ENCODE measurements at places on chromosomes 12 and 14.

- no peak for DNase-seq
Measured at GRCh38 chr14:56027916-56028712, 90.1 kb upstream of the PELI2 start.

DNA sequence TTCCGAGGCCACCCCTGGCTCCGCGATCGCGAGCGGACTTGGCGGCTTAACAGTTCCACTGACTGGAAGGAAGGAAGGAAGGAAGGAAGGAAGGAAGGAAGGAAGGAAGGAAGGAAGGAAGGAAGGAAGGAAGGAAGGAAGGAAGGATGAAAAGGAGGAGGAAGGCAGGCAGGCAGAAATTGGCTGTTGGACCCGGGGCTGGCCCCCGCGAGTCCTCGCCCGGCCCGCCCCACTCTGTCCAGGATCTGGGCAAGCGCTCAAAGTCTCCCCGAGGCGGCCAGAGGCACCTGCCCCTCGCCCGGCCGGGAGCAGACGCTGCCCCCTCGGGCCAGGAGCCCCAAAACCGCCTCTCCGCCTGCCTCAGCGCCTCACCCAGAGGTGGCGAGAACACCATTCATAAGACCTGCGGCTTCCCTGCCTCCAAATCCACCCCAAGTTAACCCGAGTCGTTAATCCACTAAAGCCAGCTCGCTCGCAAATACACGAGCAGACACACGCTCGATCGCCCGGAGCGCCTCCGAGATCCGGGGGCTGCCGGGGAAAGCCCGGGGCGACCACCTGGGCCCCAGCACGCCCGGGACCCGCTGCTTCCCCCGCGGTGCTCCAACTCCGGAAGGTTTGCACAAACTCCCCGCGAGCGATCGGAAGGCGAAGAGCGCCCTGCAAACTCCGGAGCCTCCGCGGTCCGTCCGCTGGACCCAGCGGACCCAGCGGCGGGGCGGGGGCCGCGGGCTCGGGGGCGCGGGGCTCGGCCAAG lies 844 bp downstream of the DPF3 start:
- DNase-seq = peak; percentile 59

DNA sequence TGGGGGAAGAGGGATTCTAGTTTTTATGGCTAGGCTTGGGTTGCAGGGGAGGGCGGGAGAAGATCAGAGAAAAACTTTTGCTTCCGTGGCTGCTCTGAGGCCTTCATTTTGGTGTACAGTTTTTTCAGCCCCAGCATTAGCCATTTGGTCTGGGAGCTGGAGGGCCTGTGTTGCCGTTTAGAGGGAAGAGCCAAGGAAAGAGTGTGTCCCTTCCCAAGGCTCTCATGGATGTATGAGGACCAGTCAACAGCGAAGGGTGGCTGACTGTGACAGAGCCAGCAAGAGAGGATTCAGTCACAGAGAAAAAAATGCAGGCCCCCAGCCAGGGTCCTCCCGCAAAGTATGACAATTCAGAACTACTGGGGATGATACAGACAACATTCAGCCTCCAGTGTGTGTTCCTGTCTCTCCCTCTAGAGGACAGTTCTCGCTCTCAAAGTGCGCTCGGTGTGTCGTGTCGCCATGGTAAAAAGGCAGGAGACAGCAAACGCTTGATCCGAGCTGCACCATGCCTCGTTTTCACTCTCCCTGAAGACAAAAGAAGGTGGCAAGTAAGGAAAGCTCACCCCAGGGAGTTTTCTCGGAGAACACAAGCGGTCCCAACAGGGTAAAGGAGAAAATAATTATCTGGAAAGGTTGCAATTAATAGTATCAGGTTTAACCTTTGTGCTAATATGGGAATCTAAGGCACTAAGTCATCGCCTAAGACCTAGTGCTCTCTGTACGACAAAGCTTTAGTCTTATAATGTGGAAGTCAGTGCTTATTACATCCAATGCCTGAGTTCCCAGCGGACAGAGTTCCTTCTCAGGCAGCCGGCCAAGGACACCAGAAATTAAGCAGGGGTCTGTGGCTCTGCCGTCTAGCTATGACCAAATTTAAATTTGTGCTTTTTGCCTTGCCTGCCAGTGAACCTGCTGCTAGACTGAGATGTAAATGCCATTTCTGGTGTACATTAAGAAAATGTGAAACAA lies 157.3 kb upstream of the PLXNC1 start:
- DNase-seq = peak; percentile 67

- peak; percentile 65 for DNase-seq
Measured at GRCh38 chr12:91877022-91877421, 268.6 kb downstream of the BTG1 start.

DNA sequence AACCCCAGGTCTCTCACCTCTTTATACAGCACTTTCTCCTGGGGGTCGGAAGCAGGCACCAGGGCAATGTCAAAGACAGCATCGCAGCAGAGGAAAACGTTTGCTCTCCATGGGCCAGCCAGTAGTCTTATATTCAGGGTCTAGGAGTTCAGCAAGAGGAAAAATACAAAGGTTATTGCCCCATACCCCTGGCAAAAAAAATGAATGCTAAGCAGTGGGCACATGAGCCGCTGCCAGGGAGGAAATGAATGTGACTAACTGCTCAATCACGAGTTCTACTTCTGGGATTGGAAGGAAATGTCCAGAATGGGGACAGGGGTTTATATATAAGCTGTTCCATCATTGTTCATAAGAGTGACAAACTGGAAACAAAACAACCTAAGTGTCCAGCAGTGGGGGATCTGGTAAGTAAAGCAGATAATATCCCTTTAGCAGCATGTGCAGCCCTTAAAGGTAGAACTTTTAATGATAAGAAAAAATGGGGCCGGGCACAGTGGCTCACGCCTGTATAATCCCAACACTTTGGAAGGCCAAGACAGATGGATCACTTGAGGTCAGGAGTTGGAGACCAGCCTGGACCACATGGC lies 53.8 kb downstream of the PHETA1 start:
- DNase-seq = no peak

- DNase-seq = no peak
Measured at GRCh38 chr14:54109521-54110120, 153.0 kb upstream of the BMP4 start.

DNA sequence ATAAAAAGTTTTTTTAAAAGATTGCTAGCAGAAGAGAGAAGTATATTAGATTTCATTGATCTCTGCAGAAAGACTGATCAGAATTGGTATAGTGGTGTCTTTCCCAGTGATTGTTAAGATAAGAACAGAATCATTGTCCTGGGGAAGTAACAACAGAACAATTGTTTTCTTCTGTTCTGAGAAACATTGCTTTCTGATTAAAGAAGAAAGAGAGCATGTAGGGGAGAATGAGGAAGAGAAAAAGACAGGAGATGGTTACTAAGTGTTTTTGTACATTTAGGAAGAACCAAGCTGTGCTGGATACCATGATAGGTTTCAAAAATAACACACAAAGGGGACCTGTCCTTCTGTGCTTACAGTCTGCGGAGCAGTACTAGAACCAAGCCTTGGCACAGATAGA lies 5.0 kb downstream of the USP30 start:
- no peak for DNase-seq

DNA sequence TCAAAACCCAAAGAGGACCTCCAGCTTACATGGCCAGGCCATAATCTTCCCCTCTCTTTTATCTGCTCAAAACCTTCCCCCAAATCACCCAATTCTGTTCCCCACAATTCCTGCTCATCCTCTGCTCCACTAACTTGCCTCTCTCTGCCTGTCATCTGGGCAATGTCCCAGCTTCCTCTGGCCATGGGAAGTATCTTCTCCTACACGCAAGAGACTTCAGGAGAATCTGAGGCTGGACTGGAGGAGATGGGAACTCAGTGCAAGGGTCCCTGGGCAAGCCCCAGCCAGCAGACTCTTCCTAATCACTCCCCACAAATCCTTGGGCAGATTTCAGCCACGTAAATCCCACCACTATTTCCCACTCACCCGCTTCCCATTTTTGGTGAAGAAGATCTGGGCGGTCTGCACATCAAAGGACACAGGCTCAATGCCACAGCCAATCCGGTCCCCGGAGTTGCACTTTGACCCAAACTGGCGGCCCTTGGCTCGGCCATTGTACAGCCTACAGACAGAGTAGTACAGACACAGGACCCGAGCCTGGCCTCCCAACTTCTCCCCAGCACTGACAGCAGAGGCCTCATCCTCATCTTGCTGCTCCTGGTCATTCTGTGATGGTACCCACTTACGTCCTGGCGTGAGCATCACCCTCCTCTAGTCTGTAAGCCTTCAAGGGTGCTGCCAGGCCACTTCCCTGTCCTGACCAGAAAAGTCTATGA lies 4.7 kb downstream of the SPRYD3 start:
- DNase-seq = no peak

DNA sequence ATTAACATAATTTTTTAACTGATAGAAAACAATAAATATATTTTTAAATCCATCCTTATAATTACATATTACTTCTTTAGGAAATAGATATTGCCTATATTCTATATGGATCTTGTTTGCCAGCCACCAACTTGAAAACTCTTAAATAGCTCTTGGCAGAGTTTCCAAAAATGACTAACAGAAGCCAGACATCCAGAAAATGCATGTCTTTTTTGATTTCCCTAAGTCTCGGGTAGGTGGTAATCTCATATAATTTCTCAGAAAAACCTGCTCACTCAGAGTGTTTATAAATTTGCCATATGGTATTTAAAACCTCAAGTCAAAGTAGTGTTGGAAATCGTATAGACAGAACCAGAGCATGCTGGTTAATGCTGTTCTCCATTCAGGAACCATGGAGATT lies 360.4 kb upstream of the FOXG1 start:
- DNase-seq = no peak

DNA sequence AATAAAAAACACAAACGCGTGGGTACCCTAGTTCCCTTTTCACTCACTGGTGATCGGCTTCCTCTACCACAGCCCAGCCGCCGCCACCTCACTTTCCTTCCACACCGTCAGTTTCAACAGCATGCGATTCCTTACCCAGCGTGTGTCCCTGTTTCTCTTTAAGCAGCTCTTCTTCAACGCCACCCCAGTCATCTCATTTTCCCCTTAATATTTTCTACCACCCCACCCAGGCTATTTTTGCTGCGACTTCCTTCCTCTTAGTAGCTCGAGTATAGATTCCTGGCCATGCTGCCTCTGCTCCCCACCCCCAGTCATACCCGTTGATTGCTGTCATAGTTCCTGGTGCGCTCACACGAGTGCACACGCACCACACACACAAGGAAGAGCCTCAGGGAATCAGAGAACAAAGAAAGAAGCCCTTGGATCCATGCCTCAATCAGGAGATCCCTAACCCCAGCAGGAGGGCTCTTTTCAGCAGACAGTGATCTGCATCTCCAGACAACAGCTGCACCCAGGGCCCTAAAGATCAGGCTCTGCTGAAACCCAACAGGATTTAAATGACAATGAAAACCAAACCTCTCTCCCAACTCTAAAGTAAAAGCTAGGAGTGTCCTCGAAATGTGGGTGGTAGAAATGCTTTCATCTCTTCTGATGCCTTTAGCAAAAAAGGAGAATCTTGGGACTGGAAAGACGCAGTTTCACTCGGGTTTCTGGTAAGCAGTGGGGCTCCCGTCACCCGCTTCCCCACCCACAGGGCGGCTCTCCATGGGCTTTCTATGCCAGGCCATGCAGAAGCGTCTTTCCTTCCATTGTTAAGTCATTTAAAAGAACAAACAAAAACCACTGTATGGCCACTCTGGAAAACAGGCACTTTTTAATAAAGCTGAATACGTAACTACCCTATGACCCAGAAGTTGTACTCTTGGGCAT lies 23.8 kb downstream of the VPS37B start:
- DNase-seq = peak; percentile 91

DNA sequence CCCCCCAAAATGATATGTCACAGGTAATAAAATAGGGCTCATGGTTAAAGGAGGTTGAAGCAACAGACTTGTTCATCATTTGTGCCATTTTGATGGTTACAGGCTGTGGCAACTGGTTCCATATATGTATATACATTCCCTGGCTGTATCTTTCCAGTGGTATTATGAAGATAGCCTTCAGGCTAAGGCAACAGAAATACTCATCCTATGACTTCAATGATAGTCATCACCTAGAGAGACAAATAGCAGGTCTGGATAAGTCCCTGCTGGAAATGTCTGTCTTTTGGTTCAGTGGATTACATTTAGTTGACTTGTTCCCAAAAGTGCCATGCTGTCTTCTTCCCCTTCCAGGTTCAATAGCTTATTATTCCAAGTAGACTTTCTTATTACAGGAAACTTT lies 997.4 kb downstream of the FLRT2 start:
- DNase-seq = peak; percentile 2

DNA sequence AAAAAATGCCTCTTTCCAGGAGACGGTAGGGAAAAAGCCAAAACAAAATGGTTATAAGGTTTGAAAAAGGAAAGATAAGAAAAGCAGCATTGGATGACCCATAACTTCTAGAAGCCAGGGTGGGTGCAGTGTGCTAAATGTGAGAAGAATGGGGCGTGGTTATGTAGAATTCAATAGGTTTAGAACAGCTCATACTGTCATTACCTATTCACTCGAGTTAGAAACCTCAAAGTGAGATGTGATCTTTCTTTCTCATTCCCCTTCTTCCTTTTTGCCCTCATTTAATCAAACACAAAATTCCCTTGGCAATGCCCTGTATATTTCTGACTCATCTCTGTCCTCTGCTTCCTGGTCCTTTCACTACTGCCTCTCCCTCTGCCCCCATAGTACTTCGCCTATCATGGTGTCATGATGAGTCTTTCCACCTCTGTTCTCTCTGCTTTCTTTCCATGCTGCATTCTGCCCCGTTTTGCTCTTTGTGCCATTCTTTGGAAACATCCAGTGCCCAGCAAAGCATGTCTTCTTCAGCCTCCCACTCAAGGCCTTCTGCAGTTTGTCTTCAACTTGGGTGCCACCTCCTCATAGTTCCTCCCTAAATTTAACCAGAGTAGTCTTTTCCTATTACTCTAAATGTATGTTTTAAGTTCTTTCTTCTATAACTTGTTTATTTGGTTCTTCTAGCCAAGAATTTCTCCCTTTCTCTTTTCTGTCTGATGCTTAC lies 496.3 kb downstream of the NRXN3 start:
- DNase-seq = no peak

GRCh38 chr12:71335151-71335962 lies 104.2 kb upstream of the LGR5 start:
- DNase-seq = no peak

DNA sequence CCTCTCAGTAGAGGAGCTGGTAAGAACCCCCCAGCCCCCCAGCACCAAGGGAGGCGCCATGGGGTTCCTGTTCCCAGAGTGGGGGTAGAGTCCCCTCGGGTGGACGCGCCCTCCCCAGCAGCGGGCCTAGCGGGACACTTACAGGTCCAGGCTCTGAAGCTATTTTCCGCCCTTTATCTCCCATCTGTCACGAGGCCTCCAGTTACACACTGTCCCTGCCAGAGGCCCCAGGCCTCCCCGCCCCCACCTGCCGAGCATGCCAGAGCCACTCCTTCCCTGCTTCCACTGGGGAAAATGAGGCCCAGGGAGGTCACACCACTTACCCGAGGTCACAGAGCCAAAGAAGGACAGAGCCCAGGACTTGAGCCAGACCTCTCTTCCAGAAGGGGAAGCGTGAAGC lies 3.1 kb downstream of the C14orf180 start:
- no peak for DNase-seq

Data from foreskin fibroblast (primary cell).